ENCODE measurements at places on chromosomes 4 and X.
A peak's percentile ranks its signal among the peaks of the same experiment; 100 is the strongest.

DNA sequence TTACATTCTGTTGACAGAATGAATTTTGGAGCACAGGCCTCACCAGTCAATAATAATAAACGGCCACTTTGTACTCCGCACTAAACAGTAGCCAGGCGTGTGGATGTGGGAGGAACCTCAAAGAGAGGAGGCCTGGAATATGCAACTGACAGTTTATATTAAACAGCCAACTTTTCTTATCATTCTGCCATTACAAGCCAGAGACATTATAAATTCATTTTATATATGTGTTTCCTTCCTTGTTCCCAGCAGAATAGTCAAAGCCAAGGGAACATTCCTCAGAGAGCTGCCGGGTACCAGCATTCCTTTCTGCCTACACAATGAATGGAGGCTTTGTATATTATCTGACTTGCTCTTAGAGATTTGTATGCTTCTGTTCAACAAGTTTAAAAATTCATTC, 436.5 kb upstream of the FTHL17 start:
- DNase-seq: peak; percentile 73

DNA sequence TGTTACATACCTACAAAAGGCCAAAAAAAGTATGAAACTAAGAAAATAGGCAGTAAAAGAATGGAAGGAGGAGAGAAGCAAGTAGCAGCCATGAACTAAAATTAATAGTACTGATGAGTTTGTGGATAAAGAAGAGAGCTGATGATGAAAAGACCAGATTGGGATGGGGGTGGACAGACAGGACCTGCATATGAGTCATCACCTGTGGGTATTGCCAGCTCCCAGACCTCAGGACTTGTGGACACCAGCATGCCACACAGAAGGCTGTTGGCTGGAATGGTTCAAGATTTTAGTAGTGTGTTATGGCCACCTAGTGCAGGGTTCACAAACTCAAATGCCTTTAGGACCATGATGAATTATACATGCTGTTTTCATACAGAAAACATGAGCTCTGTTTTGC, 58.9 kb downstream of the ARX start:
- peak; percentile 0 for DNase-seq

DNA sequence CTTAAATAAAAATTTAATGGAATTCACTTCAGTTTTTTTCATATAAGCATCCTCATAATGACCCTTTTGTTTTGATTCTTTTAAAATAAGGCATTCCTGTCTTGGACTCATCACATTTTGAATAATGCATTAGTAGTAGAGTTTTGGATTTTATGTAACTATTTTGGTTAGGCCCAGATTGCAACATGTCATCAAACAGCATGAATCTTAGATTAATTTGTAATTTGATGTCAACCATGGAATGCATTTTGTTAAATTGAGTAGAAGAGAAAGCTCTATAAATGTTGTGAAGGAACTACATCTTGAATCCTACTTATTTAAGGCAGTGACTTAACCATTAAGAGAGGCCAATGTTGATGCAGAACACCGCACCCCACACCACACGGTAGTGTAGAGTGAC, 3.1 kb downstream of the DIAPH2 start:
- DNase-seq: no peak

DNA sequence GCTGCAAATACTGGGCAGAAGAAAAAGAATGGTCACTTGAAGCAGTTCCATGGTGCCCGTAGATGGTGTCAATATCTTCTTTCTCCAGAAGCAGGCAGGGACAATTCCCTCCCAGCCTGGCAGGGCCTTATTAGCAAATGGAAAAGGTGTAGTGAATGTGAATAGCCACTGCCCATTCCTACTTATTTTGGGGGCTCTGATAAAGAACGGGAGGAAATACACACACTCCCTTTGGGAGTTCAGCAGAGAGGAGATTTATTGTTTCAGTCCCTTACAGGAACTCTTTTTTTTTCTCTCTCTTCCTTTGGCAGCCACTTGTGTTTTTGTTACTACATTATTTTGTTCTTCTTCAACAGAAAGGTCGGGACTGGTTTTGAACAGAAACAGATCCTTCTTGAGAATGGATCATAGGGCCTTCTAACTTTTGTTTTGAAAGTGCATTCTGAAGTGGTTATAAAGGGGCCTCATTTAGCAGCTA, at the start of gene EMCN:
EMCN (minus strand) TSS at position 159 of the 478 bp plus-strand sequence; CDS start at position 51, 108 bp downstream.
- DNase-seq: peak; percentile 46

DNA sequence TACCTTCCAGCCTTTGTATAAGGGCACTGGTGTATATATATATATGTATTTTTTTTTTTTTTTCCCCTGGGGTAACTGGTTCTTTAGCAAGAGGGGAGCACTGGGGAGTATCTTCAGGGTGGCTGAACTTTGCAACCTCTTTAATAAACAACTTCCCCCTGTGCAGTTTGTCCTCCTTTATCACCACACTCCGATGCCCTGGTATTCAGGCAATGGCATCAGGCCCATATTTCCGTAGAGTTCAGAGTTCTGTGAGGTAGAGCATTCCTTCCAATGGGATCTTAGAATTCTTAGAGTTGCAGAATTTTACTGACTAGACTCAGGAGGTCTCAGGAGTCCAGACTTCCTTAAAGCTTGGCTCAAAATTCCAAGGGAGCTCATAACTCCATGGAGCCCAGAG, 24.6 kb downstream of the NYX start:
- DNase-seq: no peak

GRCh38 chr4:173291899-173292298, 42.3 kb downstream of the HMGB2 start:
- no peak for DNase-seq

- DNase-seq: no peak
These were observed 248.0 kb downstream of the GALNTL6 start for GRCh38 chr4:172061204-172061603.

DNA sequence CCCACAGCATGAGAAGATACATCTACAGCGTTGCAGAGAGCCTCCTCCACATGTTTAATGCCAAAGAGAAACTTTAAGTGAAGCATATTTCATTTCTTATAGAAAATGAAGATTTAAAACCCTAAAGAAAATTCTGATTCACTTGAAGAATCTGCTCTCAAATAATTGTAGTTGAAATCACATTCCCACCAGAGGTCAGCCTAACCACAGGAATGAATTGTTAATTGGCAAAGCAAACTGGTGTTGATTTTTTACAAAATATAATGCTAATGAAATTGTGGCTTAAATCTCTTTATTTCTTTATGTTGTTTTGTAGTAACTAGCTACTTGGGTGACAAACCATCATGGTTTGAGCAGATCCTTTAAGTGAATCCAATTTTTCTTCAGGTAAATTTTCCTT, 31.1 kb upstream of the WDR17 start:
- peak; percentile 44 for DNase-seq

GRCh38 chrX:73855546-73855945, 292.5 kb downstream of the CHIC1 start:
- DNase-seq: peak; percentile 57

DNA sequence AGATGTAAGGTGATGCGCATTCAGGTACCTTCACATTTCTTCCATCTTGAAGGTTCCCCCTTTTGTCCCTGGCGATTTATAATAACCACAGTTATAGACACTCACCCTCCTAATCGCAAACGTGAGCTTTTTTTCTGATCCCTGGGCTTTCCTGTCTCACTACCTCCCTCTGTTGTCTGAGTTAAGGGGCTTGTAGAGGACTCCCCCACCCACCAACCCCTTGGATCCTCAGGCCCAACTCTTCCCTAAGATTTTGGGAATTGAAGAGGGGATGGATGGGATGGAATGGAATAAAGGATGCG, 1.4 kb downstream of the CNKSR2 start:
- DNase-seq: no peak

- DNase-seq: no peak
These were observed 80.2 kb upstream of the FHL1 start for GRCh38 chrX:136067097-136067496.

DNA sequence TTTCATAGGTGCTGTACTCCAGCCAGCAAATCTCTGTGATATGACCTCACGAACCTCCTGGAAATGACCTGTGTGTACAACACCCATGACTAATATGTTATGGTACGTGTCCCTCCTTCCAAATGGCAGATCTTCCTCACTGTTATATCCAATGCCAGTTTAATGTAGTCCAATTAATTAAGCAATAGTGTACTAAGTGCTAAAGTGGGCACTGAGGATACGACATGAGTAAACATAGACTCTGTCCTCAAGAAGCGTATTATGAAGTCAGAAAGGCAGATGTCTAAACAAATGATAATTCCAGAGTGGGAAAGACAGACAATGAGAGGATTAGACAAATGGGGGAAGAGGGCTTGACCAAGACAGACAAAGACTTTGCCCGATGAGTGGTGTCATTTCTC, 33.9 kb downstream of the GPRIN3 start:
- DNase-seq: no peak
